HEK293T (cell line): ENCODE measurements at places on chromosomes 6 and 20.

DNA sequence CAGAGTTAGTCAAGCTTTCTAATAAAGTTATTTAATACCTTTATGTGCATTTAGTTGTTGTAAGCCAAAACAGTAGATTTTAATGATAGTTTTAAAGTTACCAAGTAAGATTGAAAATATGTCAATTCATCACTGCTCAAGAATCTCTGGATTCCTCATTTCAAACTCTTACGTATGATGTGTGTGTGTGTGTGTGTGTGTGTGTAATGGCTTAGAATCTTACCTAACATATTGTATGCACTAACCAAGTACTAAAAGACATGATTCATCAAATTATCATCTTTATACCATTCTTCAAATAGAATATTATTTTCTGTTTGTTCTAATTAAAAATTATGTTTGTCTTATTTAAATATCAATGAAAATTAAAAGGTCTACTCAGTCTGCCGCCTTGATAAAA is 41.5 kb upstream of the ZNF337 start:
- no peak for DNase-seq

DNA sequence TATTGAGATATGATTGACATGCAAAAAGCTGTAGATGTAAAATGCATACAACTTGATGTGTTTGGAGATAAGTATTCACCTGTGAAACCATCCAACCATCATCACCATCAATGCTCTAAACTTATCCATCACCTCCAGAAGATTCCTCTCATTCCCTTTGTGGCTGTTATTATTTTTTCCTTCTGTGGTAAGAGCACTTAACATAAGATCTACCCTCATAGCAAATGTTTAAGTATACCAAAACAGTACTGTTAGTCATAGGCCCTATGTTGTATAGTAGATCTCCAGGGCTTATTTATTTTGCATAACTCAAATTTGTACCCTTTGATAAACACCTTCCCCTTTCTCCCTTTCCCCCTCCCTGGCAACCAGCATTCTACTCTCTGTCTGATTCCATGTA is 31.2 kb upstream of the CCN6 start:
- no peak for DNase-seq

GRCh38 chr20:53425481-53425880 is 168.2 kb downstream of the ZNF217 start:
- DNase-seq: no peak

- DNase-seq: no peak
Measured at GRCh38 chr6:40631744-40632143, 44.6 kb upstream of the LRFN2 start.

GRCh38 chr6:7042056-7042653 is 65.6 kb upstream of the RREB1 start:
- DNase-seq: no peak
